Bone marrow (tissue), 2 donors: ENCODE measurements at places on chromosomes 1 and 21.

GRCh38 chr1:10744029-10744428 lies 52.4 kb downstream of the CASZ1 start:
- no peak for DNase-seq

GRCh38 chr1:161494091-161494735 lies 11.0 kb upstream of the FCGR2A start:
- no peak for DNase-seq

DNA sequence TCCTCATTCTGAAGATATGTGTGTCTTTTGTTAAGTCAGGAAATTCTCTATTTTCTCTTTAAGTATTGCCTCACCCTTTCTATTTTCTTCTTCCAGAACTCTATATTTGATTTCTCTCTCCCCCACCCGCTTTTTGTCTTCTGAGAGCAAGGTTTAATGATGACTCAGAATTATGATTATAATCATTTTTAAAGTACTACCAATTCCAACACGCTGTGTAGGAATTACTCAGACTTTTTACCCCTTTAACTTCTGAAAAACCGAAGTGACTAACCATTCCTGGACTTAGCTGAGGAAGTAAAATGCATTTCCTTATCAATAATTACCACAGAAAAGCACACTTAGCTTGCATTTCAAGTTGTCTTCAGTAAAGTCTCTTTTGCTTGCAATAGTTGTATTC lies 20.8 kb upstream of the SCYL3 start:
- no peak for DNase-seq

GRCh38 chr1:185565302-185565701 lies 168.9 kb upstream of the HMCN1 start:
- no peak for DNase-seq

- DNase-seq: no peak
Measured at GRCh38 chr1:117613969-117614729, 8.3 kb downstream of the TENT5C start.

GRCh38 chr1:153474347-153474746 lies 13.9 kb upstream of the S100A7 start:
- no peak for DNase-seq

DNA sequence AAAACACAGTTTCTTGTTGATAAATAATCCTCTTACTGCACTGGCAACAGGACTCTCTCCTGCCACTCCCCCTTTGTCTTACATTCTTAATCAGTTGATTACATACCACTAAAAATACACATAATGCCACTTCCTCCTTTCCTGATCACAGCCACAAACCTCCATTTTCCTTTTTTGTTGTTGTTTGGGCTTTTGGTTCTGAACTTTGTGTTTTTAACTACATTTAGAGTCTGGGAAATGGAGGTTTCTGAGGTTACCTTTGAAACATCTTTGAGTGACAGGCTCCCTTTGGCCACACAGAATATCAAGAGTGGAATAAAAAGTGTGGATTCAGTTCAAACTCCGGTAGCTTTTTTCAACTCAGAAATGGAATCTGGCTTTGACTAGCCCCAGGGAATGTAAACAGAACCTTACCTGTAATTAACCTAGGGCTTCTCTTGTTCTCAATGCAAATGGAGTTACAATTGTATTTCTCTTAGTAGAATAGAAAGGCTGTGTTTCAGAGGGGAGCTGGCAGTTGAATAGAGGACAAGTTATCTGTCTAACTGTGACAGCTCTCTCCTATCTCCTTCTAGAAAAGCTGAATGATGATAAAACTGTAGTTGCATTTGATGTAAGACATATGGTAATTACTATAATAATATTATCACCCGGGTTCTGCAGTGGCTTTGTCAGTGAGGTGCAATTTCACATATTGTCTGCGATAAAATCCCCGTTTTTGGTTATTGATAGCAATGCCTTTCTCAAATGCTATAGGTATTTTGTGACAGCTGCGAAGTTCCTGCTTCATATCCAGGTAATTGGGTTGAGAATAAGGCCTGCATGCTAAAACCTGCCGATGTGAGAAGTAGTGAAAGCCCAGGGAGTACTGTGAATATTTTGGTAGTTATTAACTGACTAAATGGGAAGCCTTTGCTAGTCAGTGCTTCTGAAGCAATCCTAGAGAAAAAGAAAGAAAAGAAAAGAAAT lies 66.9 kb downstream of the ST6GALNAC5 start:
- no peak for DNase-seq
